SK-N-MC (cell line): ENCODE measurements at places on chromosomes 13 and 19.

GRCh38 chr13:97074618-97075017, 80.3 kb upstream of the OXGR1 start:
- no peak for DNase-seq

- no peak for DNase-seq
Measured at GRCh38 chr19:13583114-13583513, 76.8 kb upstream of the CACNA1A start.

DNA sequence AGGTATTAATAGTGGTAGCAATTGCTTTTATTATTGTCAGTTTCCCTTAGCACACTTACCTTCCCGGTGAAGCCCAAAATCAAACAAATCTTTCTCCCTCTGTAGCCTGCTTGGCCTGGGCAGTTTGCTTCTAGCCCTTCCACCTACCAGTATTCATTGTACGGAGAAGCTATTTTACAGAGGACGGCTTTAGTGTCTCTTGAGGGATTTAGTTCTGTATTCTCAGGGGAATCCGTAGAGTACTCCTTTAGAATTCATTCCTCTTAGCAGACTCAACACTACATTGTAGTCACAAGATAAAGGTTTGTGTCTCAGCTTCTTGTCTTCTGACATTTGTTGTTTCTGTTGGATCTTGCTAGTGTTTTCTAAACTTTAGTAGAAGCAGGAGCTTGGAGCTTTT, 24.1 kb upstream of the WTIP start:
- no peak for DNase-seq

GRCh38 chr19:1833540-1833939, 14.7 kb downstream of the REXO1 start:
- no peak for DNase-seq

- DNase-seq = no peak
Measured at GRCh38 chr13:23348262-23349127, 85.0 kb downstream of the SACS start.

- DNase-seq = no peak
Measured at GRCh38 chr19:46904114-46905060, 43.6 kb downstream of the ARHGAP35 start.

DNA sequence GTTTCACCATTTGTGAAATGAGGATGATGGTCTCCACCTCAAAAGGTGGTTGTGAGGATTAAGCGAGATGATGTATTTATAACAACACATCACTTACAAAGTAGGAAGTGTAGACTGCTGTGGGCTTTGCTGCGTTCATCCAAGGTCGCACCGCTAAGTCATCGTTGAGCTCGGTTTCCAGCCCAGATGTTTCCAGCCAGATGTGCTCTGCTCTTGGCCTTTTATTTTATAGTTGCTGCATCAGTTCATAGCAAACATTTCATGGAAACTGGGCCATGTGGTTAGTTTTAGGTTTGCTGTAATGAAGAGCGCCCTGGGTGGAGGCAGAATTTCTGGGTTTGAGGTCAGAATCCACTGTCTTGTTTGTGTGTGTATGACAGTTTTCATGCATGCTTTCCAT, 76.5 kb upstream of the RNF113B start:
- DNase-seq = no peak

GRCh38 chr13:25178070-25178469, 6.0 kb upstream of the AMER2 start:
- no peak for DNase-seq

- no peak for DNase-seq
Measured at GRCh38 chr13:91764527-91764926, 366.1 kb downstream of the GPC5 start.

- DNase-seq = no peak
Measured at GRCh38 chr13:106981051-106981450, 413.1 kb upstream of the ARGLU1 start.

DNA sequence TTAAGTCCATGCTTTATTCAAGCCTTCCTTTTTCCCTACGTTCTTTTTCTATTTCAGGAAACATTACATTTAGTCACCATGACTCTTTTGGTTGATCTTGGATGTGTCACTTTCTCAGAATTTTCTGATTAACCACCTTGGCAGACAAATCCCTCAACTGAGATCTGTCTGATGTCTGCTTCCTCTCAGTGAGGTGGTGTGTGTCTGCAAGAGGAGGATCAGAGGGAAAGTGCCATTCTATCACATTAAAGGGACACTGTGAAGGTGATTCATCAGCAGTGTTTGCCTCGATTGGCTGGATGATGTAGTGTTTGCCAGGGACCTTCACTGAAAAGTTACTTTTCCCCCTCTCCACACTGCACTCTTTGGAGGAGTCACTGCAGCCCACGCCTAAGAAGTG, 3.0 kb upstream of the CCNP start:
- no peak for DNase-seq

- no peak for DNase-seq
Measured at GRCh38 chr13:112750570-112750969, 60.7 kb downstream of the ATP11A start.
